NCI-H526 (cell line): ENCODE measurements at places on chromosomes 1 and 21.

DNA sequence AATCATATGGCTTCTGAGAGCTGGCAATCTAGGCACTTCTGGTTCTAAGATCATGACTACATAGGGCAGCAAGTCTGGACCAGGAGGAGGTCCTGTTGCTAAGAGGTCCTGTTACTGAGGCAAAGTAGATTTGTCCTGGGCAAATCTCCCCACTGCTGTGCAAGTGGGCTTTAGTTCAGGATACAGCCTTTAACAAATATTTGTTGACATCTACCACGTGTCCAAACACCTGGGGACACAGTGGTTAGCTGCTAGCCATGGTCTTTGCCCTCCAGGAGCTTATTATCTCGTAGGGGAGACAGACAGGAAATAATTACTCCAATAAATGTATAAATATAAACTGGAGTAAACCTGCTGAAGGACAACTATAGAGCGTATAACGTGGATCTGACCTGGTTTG lies 3.2 kb downstream of the CGN start:
- no peak for DNase-seq

GRCh38 chr21:45016406-45017038 lies 57.9 kb upstream of the ADARB1 start:
- no peak for DNase-seq

GRCh38 chr1:30376054-30376697 lies 347.2 kb downstream of the MATN1 start:
- DNase-seq, result no peak

- DNase-seq, result no peak
These were observed 312.0 kb upstream of the TMPRSS15 start for GRCh38 chr21:18715606-18716005.

- no peak for DNase-seq
These were observed 56.1 kb downstream of the KCTD3 start for GRCh38 chr1:215623162-215623561.

DNA sequence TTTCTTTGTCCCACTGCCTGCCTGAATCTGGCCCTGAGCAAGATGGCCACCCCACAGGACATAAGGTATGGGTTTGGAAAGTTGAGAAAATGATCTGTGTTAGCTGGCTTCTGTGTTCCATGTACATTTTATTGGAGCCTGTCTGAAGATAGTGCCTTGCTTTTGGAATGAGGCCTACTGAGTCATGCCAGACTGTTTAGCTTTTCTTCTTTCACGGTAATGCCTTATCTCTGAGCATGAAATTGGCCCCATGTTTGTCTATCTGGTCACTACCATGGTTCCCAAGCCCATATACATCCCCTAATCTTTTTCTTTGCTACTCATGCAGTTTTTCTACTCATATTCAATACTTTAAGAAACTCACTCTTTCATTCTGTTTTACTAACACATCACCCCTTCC lies 85.1 kb upstream of the LMO4 start:
- no peak for DNase-seq

- DNase-seq, result no peak
These were observed 30.9 kb downstream of the MAPKAPK2 start for GRCh38 chr1:206715552-206716158.

DNA sequence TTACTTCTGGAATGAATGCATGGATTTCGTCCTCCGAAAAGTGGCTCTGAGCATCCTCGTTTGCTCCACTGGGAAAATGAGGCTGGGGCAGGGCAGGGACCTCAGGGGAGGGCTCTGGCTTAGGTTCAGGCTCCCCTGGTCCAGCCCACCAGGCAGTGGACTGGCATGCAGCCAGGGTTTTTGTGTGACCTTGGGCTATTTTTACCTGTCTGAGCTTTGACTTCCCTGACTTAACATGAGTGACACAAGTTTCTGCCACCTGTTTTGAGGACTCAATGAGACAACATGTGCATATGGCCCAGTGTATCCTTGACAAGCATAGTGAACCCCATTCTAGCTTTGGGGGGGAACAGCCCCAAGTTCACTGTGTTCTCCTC lies 32.6 kb upstream of the EDN2 start:
- no peak for DNase-seq

GRCh38 chr1:3783651-3784474 lies 11.3 kb downstream of the SMIM1 start:
- no peak for DNase-seq

- no peak for DNase-seq
These were observed 470.1 kb upstream of the PLXNA2 start for GRCh38 chr1:208714323-208714722.

- no peak for DNase-seq
These were observed 278.2 kb downstream of the PAPPA2 start for GRCh38 chr1:176741181-176741580.

DNA sequence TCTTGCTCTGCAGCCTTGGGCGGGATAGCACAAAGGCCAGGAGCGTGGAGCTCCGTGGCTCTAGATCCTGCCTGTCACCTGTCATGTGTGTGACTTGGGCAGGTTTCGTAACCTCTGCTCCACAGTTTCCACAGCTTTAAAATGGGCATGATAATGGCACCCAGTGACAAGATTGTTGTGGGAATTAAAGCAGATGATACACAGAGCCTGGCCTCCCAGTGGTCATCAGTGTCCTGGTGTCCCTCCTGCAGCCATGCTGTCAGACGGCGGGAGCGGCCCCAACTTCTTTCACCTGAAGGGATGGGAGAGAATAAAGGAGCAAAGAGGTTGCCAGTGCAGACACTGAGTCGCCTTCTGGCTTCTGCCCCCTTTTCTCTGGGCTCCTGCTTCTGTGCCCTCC lies 61.5 kb downstream of the SLC37A1 start:
- DNase-seq, result no peak

- no peak for DNase-seq
These were observed 83.5 kb downstream of the SYF2 start for GRCh38 chr1:25148673-25149300.

GRCh38 chr21:45263534-45263933 lies 24.2 kb downstream of the POFUT2 start:
- DNase-seq, result no peak

GRCh38 chr1:51515312-51515960 lies 3.6 kb downstream of the EPS15 start:
- no peak for DNase-seq
